T-helper 22 cell (primary cell): ENCODE measurements at places on chromosomes 6 and 20.

DNA sequence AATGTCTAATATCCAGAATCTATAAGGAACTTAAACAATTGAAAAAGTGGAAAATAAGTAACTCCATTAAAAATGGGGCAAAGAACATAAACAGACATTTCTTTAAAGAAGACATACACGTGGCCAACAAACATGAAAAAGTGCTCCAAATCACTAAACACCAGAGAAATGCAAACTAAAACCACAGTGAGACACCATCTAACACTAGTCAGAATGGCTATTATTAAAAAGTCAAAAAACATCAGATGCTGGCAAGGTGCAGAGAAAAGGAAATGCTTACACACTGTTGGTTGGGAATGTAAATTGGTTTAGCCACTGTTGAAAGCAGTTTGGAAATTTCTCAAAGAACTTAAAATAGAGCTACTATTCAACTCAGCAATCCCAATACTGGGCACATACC, 169.2 kb upstream of the MANEA start:
- no peak for DNase-seq

GRCh38 chr6:106056746-106057390, 29.3 kb upstream of the PRDM1 start:
- no peak for DNase-seq

GRCh38 chr20:33415948-33416347, 14.6 kb upstream of the CDK5RAP1 start:
- no peak for DNase-seq

GRCh38 chr20:16553101-16553500, 20.1 kb downstream of the KIF16B start:
- DNase-seq: no peak

DNA sequence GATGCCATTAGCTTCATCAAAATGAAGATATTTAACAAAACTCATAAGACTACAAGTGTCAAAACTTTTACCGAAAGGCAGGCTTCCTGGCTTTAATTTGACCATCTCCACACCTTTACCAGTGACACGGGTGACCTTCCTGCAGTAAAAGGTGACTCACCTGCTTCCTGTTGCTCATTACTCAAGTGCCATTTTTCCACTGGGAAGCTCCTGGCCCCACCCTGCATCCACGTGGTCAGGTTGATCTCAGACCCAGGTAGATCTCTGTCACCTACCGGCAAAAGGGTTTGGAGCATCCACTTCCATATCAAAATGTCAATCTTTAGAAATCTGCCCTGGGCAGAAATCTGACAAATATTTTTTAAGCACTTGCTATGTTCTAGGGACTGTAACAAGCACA, 31.9 kb upstream of the CDH4 start:
- DNase-seq: no peak

DNA sequence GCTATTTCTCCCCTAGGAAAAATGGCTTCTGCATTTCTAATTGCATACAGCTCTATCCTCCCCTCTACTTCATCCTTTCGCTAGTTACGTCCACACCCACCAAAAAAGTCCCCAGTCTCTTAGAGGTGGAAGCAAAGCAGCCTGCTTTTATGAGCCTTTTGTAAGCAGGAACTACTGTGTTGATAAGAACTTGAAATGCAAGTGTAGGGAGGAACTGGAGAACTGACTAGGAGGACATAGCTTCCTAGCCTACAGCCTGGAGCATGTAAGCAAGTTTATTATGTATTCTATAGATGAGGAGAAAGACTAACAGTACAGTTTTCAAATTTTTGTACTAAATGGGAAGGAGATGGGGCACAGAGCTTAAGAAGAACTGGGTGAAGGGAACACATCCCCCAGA, 10.3 kb downstream of the ARHGAP18 start:
- no peak for DNase-seq

DNA sequence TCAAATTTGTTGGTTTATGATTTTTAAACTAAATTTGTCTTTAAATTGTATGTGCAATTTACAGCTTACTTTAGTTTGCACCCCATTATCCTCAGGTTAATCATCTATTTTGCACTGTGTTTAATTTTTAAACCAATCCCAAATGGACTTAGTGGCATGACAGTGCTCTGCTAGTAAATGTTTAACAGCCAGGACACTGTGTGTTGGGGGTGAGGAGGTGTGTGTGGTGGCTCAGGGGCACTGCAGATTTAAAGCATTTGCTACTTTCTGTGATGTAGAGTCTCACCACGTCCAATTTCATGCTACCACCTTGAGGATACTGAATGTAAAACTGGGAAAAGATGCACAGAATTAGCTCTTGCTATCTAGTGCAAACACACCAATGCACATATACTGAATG, 225.7 kb downstream of the HAO1 start:
- DNase-seq: no peak

GRCh38 chr20:58573986-58574385, 58.8 kb upstream of the APCDD1L start:
- DNase-seq: no peak

DNA sequence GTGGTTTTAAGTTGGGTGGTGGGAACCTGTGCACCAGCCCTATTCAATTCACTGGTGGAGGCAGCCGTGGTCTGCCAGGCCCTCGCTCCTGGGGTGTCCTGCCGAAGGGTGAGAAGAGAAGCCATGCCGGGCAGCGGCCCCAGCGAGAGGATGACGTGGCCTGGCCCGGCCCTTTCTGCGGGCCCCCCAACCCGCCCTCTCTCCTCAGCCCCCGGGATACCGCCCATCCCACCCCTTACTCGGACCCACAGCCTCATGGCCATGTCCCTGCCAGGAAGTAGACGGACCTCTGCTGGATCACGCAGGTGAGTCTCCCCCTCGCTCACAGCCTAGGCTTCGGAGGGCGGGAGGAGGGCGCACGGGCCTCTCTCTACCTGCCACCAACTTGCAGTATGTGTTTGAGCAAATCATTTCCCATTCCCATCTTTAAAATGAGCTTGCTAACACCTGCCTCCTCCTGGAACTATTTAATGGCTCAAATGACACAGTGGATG, 30.1 kb downstream of the SNPH start:
- no peak for DNase-seq

DNA sequence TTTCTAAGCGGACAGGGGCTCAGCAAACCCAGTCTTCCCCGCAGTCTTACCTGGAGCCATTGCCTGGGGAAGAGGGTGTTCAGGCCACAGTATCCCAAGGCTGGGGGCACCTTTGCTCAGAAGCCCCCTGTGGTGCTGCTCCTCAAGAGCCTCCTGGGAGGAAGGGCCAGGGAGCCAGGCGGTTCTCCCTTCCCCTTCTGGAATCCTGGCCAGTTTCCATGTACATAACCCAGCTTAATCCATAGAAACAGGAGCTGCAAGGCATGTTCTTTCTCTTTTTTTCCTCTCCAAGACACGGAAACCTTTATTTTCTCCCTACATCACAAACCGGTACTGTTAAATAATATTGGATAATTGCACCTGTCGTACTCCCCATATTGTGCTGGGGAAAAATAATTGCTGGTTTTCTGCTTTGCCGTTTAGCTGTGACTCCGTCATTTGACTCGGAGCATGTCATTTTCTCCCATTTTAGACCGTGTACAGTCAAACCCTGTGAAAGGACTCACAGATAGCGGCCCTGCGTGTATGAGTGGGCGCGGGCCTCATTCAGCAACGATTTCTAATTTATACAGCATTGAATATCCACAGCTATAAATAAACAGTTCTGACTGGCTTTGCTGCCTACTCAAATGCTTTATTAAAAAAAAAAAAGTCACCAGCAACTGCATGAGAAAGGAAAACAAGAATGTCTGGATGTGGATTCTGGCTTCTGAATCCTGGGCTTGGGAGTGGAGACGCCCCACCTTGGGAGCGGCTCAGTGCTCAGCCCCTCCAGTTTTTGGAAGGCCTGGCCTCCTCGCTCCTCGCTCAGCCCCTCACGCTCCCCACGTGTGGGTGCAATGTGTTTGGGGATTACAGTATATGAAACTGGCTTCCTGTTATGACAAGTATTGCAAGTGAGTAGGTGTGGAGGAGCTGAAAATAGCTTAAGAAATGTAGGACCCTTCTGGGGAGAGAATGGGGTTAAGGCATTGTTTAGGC, 67.3 kb downstream of the ADTRP start:
- no peak for DNase-seq

DNA sequence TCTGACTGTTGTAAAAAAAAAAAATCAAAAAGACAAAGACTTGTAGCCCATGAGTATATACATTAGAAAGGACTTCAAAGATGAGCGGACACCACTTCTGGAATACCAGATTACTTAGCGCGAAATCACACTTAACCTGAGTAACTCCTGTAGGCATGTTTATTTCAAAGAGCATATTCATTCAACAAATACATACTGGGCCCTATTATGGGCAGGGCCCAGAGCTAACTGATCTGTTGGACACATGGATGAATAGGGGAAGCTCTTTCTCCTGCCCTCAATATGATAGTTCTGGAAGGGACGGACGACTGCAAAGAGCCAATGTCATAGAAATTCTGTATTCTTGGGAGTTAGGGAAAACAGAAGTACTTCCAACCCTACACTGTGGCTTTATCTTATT, 12.3 kb downstream of the MAN1A1 start:
- DNase-seq: no peak

- DNase-seq: no peak
These were observed 4.0 kb downstream of the PLAGL2 start for GRCh38 chr20:32203356-32204204.

GRCh38 chr20:1524004-1524403, 32.8 kb upstream of the SIRPB2 start:
- DNase-seq: no peak

DNA sequence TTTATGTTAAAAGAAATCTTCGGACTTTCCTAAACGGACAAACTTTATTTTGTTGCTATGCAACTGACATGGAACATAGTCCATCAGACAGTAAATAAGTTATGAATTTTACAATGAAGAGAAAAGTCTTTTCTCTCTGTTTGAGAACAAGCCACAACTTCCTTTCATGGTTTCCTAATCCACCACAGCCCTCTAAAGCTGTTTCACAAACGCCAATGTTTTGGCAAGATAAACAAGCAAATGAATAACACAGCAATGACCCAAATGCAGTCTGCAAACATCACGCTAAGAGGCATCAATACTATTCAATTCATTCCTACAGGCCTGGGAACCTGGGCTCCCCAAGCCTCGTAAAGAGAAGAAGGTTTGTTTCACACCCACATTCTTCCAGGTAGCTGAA, 60.4 kb downstream of the HAO1 start:
- no peak for DNase-seq

DNA sequence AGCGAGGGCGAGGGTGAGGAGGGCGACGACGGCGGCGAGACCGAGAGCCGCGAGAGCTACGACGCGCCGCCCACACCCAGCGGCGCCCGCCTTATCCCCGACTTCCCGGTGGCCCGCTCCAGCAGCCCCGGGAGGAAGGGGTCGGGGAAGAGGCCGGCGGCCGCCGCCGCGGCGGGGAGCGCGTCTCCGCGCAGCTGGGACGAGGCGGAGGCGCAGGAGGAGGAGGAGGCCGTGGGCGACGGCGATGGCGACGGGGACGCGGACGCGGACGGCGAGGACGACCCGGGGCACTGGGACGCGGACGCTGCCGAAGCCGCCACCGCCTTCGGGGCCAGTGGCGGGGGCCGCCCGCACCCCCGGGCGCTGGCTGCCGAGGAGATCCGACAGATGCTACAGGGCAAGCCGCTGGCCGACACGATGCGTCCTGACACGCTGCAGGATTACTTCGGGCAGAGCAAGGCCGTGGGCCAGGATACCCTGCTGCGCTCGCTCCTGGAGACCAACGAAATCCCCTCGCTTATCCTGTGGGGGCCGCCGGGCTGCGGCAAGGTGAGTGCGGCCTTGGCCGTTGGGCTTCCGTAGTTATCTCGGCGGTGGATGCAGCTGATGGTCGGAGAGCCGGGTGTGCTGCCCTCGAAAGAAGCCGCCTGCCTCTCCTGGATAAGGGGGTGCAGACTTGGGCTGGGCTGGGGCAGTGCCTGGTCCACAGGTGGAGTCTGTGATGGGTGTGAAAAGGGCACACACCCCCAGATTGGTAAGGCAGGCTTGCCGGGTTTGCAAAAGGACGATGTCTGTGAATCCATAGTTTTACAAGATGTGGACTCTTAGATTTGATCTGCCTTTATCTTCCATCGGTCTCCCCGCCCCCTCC, 938 bp downstream of the WRNIP1 start:
- DNase-seq: peak; percentile 30

DNA sequence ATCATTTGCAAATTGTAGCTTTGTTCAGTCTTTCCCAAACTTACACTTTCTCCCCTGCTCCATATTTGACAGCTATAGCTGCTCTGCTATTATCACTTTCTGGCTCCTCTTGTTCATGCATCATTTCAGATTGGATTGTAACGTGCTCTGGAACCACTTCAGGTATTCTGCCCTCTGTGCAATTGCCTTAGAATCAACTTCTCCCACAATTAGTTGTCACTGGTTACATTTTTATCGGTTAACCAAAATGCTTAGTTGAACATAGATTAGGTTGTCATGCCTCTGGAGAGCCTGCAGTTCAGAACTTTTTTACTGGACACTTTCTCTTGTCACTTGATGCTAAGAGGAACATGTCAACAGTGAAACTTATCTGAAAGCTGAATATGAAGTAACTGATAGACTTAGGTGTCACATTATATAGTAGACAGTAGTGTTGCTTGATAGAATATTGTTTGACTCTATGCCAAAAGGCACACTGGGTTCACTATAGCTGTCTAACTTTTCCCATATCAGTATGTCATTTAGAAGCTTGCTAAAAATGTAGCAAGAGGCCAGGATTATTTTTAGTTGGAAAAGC, 127.7 kb upstream of the PTPRK start:
- DNase-seq: no peak

DNA sequence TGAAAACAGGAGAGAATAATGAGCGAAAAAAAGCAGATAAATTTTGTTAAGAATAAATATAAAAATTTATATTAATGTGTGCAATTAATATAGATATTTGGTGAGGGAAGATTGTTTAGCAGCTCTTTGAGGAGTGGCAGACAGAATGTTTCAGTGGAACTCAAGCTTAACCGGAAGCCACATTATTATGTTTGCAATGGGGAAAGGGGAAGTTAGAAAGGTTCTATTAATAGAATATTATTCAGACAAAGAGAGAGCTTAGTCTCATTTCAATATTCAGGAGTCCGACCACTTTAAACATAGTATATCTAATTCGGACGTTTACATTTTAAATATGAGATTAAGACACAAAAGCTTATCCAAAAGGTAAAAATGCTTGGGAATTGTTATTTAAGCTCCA, 81.6 kb upstream of the KHDRBS2 start:
- no peak for DNase-seq

- no peak for DNase-seq
These were observed 2.3 kb downstream of the FAM184A start for GRCh38 chr6:119076173-119076572.

- no peak for DNase-seq
These were observed 2.0 kb downstream of the FGD2 start for GRCh38 chr6:37007340-37008043.

DNA sequence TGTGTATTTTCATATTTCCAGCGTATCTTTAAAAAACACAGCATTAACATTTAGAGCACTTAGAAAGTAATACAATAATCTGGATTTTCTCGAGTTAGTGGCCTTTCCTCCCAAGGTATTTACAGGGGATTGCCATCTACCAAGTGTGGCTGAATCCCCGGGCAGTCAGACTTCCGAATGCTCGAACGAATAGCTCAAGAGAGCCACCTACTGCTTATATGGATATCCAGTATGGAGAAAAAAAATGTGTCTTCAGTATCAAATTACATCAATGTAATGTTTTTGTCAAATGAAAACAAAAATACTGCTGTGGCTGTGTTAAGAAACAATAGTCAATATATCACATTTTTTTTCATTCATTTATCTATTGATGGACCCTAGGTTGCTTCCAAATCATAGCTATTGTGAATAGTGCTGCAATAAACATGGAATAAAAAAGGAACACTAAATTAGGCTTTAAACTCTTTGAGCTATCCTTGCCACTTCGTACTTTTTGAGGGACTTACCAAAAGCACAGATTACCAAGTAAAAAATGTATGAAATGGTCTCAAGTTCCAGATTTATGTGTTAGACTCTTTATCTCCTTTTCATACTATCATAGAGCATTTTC, 654.5 kb upstream of the PTCHD4 start:
- no peak for DNase-seq
